Femur (tissue), 1 donor: ENCODE measurements at places on chromosomes 12 and 14.

DNA sequence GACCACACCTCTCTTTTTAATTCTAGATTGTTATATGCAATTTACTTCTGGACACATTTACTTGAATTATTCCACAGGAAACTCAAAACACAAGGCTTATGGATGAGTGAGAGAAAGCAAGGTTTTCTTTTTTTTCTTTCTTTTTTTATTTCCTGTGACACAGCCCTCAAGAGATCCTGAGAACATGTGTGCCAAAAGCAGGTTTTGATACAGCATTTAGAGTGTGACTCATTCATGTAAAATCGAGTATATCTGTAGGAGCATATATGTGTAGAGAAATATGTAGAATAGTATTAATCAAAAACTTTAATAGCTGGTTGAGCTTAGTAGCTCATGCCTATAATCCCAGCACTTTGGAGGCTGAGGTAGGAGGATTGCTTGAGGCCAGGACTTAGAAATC is 4.4 kb upstream of the MAX start:
- DNase-seq: no peak

- DNase-seq: no peak
Observed at GRCh38 chr14:105159344-105159743, 9.2 kb downstream of the JAG2 start.

DNA sequence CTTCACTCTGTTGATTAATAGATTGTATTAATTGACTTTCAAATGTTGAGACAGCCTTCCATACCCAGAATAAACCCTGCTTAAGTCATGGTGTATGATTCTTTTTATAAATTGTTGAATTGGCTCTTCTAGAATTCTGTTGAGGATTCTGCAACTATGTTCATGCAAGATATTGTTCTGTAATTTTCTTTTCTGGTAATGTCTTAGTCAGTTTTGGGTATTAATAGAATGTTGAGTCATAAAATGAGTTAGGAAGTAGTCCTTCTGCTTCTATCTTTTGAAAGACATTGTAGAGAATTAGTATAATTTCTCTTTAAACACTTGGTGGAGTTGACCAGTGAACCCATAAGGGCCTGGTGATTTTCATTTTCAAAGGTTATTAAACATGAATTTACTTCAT is 958.9 kb downstream of the LRFN5 start:
- no peak for DNase-seq

DNA sequence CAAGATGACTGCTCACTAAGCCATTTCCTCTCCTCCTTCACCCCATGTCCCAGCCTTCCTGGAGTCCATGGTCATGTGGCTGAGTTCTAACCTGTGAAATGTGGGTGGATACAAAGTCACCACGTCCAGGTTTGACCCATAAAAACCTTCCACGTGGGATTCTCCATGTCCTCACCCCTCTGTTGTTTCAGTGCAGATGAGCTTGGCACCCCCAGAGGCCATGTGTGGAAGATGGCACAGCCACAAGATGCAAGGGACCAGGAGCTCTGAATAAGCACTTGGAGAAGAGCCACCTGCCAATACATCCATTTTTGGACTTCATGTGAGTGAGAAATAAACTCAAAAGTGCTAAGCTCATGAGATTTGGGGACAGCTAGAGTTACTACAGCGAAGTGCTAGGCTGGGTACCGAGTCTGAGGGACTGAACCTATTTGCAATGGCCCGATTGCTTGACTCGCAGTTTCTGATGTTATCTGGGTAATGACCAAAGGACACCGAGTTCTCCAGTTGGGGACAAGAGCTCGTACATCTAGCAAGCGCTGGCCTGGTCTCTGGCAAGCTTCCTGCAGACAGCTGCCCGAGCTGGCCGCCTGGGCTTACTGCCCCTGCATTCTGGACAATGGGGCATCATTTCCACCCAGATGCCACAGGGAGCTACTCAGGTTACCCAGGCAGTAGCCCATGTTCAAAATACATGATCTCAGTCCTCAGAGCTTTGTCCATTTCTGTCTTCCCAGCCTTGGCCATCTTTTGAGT is 7.7 kb upstream of the SLC24A4 start:
- DNase-seq: no peak

DNA sequence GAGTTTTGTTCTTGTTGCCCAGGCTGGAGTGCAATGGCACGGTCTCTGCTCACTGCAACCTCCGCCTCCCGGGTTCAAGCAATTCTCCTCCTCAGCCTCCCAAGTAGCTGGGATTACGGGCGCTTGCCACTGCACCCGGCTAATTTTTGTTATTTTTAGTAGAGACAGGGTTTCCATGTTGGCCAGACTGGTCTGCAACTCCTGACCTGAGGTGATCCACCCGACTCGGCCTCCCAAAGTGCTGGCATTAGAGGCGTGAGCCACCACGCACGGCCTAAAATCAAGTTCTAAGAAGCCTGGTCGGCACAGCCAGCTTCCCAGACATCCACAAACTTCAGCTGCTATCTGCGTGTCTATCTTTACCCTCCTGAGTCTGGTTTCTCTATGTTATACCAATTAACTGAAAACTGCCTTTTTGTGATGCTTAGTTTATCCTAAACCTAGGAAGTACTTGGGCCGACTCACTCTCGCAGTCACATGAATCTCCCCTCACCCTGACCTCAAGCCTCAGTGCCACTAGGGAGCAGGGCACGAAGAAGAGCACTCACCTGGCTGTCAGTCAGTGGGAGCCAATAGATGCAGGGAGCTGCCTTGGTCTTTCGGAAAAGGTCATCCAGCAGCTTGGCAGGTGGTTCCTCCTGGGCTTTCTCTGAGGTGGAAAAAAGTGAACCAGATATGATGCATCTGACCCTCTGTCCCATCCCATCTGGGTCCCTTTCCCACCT is 3.4 kb upstream of the CDH24 start:
- DNase-seq: no peak

GRCh38 chr12:98579347-98579746 is 14.1 kb upstream of the SLC25A3 start:
- DNase-seq: no peak

- DNase-seq: no peak
Observed at GRCh38 chr12:23816394-23816851, 133.0 kb downstream of the SOX5 start.

DNA sequence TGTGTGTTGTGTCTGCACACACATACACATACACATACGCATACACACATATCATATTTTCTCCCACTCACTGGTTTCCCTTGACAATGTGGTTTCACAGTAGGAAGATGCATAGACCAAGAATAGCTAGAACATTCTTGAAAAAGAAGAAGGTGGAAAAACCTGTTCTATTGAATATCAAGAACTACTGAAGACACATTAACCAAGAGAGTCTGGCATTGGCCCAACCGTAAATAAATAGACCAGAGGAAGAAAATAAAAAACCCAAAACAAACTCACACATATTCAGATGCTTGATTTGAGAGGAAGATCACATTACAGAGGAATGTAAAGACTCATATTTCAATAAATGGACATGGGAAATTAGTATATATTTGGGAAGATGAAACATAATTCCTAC is 311.3 kb downstream of the FOXG1 start:
- no peak for DNase-seq

- DNase-seq: no peak
Observed at GRCh38 chr12:124173692-124174091, 121.2 kb upstream of the RFLNA start.

- DNase-seq: no peak
Observed at GRCh38 chr14:61381553-61381952, 60.2 kb downstream of the PRKCH start.

- DNase-seq: no peak
Observed at GRCh38 chr12:131052929-131053328, 99.2 kb downstream of the ADGRD1 start.

DNA sequence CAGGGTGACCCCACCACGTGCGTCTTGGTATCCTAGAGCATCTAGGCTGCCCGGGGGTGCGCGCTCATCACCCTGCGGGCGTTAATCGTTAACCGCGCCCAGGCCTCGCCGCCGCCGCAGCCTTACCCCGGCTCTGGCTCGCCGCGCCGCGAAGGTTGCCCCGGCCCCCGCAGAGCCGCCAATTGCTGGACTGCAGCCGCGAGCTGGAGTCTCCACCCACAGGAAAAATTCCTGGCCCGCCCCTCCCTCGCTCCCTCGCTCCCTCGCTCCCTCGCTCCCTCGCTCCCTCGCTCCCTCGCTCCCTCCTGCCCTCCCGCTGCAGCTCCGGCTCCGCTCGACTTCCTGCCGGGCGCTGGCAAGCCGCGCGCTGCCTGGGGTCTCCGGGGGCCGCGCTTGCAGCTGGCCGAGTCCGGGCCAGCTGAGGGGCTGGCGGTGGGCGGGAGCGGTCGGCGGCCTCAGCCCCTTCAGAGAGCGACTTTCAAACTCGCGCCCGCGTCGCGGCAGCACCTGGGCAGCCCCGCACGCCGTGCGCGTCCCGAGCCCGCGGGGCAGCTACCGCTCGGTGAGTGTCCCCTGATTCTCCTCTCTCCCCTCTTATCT is at the start of gene PLEKHG3:
Gene PLEKHG3, plus strand, starts transcription at position 282 of the 600 bp plus-strand sequence. CDS start 23,208 bp downstream, outside the sequence.
- peak; percentile 85 for DNase-seq

- DNase-seq: no peak
Observed at GRCh38 chr12:24600996-24601395, 347.9 kb downstream of the BCAT1 start.

DNA sequence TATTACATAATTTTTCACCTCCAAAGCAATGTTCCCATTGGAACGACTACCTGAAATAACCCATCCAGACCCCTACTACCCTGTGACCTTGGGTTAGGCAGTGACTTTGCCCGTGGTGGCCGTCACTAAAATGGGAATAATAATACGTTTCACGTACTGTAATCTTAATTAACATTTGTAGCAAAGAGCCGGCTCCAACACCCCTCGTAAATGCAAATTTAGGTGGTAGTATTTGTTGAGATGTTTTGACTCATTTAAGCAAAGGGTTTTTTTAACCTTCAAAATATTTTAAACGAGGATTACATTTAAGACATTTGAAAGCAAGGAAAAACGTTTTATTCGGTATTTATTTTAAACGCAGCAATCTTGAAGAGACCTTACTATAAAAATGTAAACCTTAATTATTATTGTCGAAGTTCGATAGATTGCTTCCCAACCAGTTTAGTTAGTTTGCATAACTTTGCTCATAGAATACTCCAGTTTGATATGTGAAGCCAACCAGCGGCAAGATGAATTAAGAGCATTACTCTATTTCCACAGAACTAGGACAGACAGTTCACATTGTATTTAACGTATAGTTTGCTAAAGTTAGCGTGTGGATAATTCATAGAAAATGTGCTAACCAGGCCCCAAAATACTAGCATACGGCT is 1.4 kb upstream of the ARID2 start:
- DNase-seq: no peak

DNA sequence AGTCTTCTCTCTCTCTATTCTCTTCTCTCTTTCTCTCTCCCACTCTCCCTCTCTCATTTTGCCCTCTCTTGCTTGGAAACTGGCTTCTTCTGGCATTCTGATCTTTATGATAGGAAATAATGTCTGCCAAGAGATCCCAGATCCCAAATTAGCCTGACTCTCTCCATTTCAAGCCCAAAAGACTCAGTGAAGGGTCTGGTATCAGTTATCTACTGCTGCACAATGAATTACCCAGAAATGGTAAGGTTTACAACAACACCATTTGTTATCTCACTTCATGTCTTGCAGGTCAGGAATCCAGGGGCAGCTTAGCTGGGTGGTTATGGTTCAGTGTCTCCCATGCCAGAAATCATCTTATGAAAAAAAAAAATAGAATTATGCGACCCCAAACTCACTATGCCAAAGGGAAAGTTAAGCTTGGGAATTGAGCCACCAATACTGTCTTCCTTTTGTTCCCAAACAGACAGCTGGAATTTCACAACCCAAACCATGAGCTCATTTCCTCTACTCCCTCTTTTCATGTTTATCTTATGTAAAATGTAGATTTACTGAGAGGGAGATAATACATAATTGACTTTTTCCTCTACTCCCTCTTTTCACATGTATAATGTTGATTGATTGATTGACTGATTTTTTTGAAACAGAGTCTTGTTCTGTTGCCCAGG is 67.8 kb upstream of the FICD start:
- no peak for DNase-seq

- DNase-seq: no peak
Observed at GRCh38 chr14:38882533-38882932, 220.5 kb downstream of the SEC23A start.

GRCh38 chr14:31968956-31969698 is 108.0 kb upstream of the ARHGAP5 start:
- no peak for DNase-seq

- peak; percentile 86 for DNase-seq
Observed at GRCh38 chr14:99755629-99756603, 37.3 kb upstream of the EML1 start.

DNA sequence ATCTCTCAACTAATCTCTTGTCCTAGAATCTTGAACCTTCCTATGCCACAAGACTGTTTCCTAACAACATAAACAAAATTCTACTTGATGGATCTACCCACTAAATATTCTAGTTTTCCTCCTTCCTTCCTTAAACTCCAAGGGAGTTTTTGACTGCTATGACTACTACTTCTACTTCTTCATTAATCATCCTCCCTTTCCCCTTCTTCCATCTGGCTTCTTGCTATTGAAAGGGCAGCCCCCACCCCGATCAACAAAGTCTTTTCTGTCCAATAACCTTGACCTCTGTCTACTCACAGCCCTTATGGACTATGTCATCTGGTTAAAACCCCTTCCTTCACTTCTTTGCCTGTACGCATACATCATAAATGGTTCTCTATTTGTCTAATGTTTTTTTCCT is 5.6 kb downstream of the LTA4H start:
- DNase-seq: no peak

- no peak for DNase-seq
Observed at GRCh38 chr14:32421781-32422180, 92.7 kb downstream of the AKAP6 start.

DNA sequence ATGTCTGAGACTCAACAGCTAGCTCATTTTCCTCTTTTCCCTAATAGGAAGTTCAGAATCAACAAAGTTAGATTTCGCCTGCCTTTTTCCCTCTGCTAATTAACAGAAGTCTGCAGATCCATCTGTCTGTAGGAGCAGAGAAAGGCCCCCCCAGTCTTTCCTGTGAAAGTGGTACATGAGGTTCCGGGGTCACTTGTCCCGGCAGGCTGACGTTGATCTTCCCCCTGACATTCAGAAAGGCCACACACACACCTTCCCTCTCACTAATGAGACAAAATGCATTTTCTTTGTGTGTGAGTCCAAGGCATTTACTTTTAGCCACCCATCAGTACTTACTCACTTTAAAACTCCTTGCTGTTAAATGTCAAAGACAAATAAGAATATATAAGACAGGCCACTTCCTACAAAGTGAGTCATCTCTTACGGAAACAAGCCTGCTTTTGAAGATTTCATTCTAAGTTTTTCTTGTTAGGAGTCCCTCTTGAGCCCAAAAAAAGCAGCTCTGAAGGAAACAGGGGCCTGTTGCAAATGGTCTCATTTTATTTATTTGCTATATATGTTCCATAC is 138.7 kb downstream of the TTC7B start:
- DNase-seq: no peak

GRCh38 chr14:27184427-27184826 is 586.6 kb upstream of the NOVA1 start:
- no peak for DNase-seq
